ENCODE measurements at places on chromosomes 5 and 9. TPM values are rescaled to one million over a fixed set of nuclear protein-coding genes. Genes with fewer than 3 reads are reported as not detected.

GRCh38 chr9:136283291-136284235, 20.3 kb downstream of the CCDC187 start:
- DNase-seq = peak; percentile 71

PAEP gene
- 0.20 TPM for polyA plus RNA-seq

- no peak for DNase-seq
These were observed 13.7 kb downstream of the CMYA5 start for GRCh38 chr5:79703381-79703645.

RUFY1 gene
- 80.0 TPM for polyA plus RNA-seq

DNA sequence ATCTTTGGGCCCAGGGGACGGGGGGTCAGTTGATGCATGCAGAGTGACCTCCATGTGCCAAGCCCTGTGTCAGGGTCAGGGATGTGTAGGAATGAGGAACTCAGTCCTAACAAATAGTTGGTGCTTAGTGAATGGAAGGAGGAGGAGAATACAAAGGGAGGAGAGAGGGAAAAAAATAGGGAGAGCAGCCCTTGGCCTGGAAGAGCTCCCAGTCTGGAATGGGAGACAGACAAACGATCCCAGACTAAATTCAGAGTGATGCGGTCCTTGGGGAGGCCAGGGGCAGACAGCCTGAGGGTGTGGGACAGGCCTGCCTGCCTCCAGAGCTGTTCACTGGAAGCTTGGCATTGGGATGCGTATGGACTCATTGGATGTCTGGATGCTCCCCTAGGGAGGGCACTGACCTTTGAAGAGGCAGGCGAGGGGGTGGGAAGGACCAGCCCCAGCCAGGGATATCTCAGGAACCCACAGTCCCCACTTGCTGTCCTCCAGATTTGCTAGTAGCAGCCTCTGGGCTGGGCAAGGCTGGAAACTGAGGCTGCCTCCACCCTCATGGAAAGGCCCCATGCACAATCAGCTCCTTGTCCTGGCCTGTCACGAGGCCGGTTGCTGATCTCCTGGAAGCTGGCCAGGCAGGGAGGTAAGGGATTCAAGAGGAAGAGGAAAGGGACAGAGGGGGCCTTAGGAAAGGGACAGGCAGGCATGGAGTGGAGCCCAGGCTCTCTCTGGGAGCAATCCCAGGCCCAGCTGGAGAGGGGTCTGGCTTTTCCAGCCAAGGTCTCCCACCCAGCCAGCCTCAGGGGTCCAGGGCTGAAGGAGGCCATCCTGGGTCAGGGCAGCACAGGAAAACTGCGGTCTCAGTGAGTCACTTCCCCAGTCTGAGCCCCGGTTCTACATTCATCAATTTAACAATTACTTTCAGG, 69.0 kb upstream of the GGTA1 start:
- no peak for DNase-seq

DDX46 gene
- 84.7 TPM for polyA plus RNA-seq

Data from renal pelvis (tissue), 12 donors.